ENCODE measurements at places on chromosomes 16 and 17.

DNA sequence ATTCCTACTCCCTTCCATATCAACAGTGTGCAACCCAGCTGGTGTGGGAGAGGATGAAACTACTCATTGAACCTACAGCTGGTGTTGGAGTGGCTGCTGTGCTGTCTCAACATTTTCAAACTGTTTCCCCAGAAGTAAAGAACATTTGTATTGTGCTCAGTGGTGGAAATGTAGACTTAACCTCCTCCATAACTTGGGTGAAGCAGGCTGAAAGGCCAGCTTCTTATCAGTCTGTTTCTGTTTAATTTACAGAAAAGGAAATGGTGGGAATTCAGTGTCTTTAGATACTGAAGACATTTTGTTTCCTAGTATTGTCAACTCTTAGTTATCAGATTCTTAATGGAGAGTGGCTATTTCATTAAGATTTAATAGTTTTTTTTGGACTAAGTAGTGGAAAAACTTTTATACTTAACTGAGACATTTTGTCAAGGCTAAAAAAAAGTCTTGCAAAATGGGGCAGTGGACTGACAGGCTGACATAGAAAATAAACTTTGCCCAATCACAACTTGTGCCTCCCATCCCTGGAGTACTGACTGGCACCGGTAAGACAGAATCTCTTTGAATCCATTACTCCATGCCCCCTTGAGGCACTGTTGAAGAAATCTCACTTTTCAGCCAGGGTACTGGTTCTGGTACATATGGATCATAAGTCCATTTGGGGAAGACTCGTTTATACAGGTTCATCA, 12.5 kb downstream of the TSR1 start:
- DNase-seq: no peak

- no peak for DNase-seq
These were observed 156.4 kb downstream of the ZFHX3 start for GRCh38 chr16:72891291-72892227.

DNA sequence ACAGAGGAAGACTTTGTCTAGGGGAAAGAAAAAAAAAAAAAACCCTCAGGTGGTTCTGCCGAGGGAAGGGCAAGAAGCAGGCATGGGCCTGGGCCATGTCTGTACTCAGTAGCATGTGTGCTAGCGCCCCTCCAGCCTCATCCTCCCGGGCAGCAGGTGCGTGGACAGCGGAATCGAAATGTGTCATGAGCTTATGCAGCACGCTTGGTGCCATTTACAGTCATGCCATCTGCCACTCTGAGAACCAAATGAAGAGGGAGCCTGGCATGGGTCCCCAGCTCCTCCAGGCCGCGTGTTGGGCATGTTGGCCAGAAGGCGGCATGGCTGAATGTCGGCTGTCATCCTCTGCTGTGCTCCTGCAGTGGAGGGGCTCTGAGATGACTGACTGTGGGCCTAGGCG, 31.4 kb downstream of the CRAMP1 start:
- DNase-seq: no peak

GRCh38 chr17:11898526-11899235, 98.6 kb downstream of the ZNF18 start:
- DNase-seq: no peak

- no peak for DNase-seq
These were observed 13.4 kb downstream of the SMIM5 start for GRCh38 chr17:75646638-75646992.

- no peak for DNase-seq
These were observed 22.9 kb downstream of the ALDH3A2 start for GRCh38 chr17:19671433-19671832.

GRCh38 chr16:26816885-26817571, 249.7 kb upstream of the C16orf82 start:
- peak; percentile 40 for DNase-seq

DNA sequence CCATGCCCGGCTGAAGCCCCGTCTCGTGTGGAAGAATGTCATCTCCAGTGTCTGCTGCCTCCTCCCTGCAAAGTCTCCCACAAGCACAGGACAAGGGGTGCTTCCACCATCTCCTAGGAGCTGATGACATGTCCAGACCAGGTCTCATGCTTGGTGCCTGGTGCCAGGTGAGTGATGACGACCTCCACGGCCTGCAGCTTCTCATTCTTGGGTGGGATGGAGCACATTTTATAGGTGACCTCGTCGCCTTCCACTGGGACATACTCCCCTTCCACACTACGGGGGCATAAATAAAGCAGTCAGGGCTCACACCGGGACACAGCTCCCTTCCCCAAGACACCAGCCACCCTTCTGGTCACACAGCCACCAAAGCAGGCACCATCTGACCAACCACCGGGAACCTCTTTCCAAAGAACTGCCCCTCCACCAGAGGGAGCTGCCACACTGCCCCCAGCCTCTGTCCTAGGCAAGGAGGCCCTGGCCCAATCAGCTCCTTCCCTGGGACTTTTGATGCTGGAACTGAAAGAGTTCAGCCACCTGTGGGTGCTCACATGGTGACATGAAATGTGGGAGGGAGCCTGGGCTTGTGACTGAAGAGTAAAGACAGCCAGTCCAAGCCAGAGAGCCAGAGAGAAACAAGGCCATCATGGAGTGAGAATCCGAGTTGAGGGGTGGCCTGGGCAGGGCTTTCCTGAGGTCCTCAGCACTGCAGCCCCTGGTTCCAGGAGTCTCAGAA, 13.6 kb downstream of the CARHSP1 start:
- no peak for DNase-seq

GRCh38 chr16:89307421-89307805, 89.9 kb downstream of the ZNF778 start:
- DNase-seq: no peak

DNA sequence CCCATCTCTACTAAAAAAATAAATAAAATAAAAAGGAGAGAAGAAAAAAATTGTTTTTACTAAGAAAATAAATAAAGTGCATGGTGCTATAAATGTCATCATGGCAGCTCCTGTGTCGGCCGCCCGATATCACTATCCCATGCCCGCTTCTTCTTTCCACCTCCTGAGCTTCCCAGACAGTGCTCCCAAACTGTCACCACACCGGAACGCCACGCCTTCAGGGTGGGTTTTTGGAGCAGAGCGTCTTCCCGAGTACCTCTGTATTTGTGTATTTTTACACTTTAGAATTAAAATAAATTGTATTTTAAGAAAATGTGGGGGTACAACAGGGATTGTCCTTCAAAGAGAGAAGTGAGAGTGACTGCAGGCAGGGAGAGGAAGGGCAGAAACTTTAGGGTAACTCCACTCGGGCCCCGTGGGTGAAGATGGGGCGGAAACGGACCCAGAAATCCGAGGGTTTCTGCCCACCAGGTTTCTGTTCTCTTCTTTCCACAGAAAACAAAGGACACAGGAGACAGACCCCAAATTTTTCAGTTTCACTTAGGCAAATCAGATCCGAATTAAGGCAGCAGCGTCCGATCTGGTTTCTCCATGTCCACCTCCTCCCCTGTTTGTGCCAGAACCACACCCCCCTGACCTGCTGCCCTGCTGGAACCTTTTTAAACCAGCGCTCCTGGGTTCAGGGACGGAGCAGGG, 3.6 kb upstream of the ITGAX start:
- no peak for DNase-seq

DNA sequence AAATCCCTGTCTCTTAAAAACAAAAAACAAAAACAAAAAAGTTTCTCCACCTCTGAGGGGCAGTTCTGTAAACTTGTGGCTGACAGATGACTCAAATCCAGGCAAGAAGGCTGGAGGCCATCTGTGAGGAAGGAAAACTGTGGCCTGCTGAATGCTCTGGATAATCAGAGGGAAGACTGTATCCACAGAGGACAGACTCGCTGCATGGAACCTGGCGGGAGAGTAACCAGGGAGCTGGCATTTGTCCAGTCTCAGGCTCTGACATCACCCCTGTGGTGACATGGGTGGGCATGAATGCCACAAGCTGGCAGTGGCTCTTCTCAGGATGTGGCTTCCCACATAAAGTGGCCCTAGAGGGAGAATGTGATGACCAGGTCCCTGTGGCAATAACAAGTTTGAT, 2.8 kb upstream of the KSR1 start:
- no peak for DNase-seq

GRCh38 chr16:74743668-74744299, 30.8 kb downstream of the FA2H start:
- peak; percentile 47 for DNase-seq

GRCh38 chr17:6796887-6797490, 21.0 kb downstream of the FBXO39 start:
- peak; percentile 28 for DNase-seq

GRCh38 chr16:12260647-12261262, 284.2 kb downstream of the SNX29 start:
- no peak for DNase-seq

DNA sequence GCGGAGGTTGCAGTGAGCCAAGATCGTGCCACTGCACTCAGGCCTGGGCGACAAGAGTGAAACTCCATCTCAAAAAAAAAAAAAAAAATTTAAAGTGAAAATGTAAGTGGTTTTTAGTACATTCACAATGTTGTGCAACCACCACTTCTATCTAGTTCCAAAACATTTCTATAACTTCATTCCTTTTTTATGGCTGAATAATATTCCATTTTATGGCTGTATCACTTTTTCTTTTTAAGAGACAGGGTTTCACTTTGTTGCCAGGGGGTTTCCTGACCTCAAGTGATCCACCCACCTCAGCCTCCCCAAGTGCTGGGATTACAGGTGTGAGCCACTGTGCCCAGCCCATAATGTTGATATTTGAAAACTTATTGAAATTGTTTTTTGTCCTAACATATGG, 11.7 kb upstream of the CMTM3 start:
- no peak for DNase-seq
